ENCODE measurements at places on chromosomes 6 and 20. TPM values are rescaled to one million over a fixed set of nuclear protein-coding genes. Genes with fewer than 3 reads are reported as not detected.

GRCh38 chr6:134544737-134545136 is 226.8 kb upstream of the SGK1 start:
- DNase-seq: no peak

DNA sequence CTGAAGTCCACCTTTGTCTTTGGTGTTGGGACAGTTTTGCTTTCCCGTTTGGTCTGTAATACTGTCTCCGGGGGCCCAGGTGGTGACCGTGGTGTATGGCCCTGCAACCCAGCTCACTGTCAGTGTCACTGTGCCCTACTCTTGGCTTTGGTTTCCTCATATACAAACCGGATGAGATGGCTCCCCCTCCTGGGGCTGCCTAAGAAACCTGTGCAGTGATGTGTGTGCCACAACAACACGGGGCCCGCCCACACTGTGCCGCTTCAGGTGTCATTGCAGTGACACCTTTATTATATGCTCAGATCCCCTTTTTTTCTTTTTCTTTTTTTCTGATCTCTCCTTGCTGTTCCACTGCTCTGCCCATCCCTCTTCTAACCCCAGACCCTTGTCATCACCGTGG is 73.9 kb downstream of the RAMACL start:
- no peak for DNase-seq

Gene TBX18
- total RNA-seq: 1.2 TPM

GRCh38 chr6:99416226-99416625 is 8.9 kb downstream of the PNISR start:
- no peak for DNase-seq

DNA sequence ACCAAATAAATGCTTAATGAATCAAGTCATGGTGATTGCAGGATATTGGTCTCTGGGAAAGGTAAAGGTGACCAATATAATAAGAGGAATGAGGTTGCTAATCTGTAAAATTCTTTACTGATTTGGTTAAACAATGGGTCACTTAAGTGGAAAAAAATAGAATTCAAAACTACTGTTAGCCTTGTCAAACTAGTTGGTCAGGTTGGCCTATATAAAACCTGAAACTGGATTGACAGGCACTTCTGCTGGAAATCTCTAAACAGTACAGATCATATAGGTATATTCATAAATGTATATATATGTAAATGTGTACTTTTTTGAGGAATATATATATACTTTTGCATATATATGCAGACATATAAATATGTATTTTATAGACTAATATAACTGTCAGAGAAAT is 19.7 kb downstream of the PLCB4 start:
- no peak for DNase-seq

GRCh38 chr6:115721564-115721963 is 339.1 kb downstream of the FRK start:
- DNase-seq: no peak

DNA sequence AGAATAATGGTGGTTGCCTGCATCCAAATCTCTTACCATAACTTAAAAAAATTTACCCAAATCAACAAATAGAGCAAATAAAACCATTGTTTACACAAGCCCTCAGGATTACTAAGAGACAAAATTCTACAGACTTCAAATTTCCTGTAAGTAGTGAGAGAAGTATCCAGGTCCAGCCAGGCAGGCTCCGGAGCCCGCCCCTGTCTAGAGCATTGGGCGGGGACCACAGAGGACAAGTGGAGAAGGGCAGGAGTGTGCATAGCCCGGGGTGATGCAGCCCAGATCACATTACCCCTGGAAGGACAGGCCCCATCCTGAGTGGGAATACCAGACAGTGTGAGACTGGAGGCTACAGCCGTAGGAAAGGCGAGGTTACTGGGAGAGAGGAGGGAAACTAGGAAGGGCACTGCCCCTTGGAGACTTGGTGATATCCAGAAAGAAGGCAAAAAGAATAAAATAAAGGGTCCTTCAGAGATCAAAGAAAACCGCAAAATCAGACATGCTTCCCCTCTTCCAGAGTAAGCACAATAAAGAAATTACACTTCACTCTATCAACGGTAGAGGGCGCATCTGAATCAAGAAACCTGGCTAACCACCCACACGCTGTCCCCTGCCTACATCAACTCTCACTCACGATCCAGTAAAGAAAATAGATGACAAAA is 26.6 kb downstream of the RIN2 start:
- DNase-seq: peak; percentile 94

DNA sequence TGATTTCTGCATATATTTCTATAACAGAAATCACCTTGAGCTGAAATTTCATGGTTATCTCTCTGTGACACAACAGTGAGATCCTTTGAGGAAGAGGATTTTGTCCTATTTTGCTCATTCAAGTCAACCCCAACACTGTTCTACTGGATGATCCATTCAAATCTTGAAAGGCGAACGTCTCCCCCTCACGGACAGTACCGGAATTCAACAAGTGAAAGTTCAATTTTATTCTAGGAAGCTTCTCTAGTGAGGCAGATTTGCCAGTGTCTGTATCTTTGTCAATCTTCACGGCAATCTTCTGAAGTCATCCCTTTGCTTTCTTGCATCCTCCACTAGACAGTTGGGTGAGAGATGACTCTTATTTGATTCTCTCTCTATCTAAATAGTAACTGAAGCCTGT is 91.7 kb upstream of the PDE7B start:
- DNase-seq: peak; percentile 3

- no peak for DNase-seq
Measured at GRCh38 chr20:1121429-1121828, 3.0 kb downstream of the PSMF1 start.

Gene MCCD1
- not detected for total RNA-seq

All from dermis microvascular lymphatic vessel endothelial cell (primary cell).